Transverse colon (tissue), 4 donors: ENCODE measurements at places on chromosomes 7 and 10. TPM values are rescaled to one million over a fixed set of nuclear protein-coding genes. Genes with fewer than 3 reads are reported as not detected.

GRCh38 chr10:57300718-57301117 lies 939.7 kb upstream of the ZWINT start:
- DNase-seq = no peak
- H3K4me1 ChIP-seq = no peaks in the 10 kb centered on the region
- no peak overlapping the region for H3K4me3 ChIP-seq
- H3K27me3 ChIP-seq = no peaks in the 10 kb centered on the region

- H3K27ac ChIP-seq = peak overlapping the region; percentile 5
- no peaks in the 10 kb centered on the region for H3K27me3 ChIP-seq
- H3K36me3 ChIP-seq = no peaks in the 10 kb centered on the region
- no peaks in the 10 kb centered on the region for H3K4me1 ChIP-seq
- no peak overlapping the region for H3K4me3 ChIP-seq
Measured at GRCh38 chr7:117791877-117792780, 81.1 kb downstream of the CTTNBP2 start.

DNA sequence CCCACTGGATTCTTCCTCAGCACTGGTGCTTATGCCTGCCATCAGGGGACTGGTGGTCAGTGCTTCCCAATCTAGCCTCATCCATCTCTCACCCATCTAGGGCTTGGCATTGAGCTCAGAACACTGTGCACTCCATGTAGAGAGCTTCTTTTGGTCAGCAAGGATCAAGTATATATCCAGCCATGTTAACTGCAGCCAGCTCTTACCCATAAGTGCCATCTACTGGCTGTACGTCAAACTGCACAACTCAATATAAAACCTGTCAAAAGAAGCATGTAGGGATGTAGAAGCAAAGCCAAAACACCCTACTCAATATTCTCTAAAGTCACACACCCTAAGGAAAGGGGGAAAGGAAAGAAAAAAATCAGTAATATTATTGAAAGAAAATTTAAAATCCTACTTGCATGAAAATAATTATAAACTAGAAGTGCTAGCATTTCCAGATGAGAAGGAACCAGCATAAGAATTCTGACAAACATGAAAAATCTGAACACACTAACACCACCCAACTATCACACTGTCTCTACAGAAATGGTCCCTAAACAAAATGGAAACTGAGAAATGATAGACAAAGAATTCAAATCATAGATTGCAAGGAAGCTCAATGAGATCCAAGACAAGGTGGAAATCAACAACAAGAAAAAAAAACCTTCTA lies 531.1 kb upstream of the STEAP1 start:
- no peak for DNase-seq
- H3K4me1 ChIP-seq = no peaks in the 10 kb centered on the region
- H3K27ac ChIP-seq = no peak overlapping the region
- no peaks in the 10 kb centered on the region for H3K27me3 ChIP-seq
- H3K36me3 ChIP-seq = no peaks in the 10 kb centered on the region
- no peak overlapping the region for H3K4me3 ChIP-seq

DNA sequence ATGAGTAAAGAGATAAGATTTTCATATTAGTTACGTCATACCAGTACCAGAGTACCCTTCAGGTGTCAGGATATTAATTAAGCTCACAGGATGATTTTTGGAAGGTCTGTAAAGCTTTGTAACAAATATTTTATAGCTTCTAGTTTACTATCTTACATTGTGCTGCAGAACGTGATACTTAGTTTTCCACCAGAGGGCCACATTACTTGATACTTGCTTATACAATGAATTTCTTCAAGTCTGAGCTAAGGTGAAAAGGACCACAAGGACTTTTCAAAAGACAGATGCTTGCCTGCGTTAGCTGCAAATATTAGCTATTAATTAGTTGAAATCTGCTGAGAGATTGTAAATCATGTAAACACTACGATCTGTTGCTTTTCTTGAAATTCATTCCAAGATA lies 12.2 kb downstream of the FOXP2 start:
- no peaks in the 10 kb centered on the region for H3K4me1 ChIP-seq
- no peaks in the 10 kb centered on the region for H3K27me3 ChIP-seq
- no peak for DNase-seq
- H3K36me3 ChIP-seq = no peaks in the 10 kb centered on the region

- H3K4me1 ChIP-seq = peaks cover 13% of the 10 kb centered on the region
- H3K36me3 ChIP-seq = no peaks in the 10 kb centered on the region
- no peaks in the 10 kb centered on the region for H3K27me3 ChIP-seq
- peak overlapping the region; percentile 71 for H3K27ac ChIP-seq
- H3K4me3 ChIP-seq = no peak overlapping the region
Measured at GRCh38 chr10:17003651-17004286, 125.8 kb downstream of the CUBN start.

The VENTX gene
- not detected for total RNA-seq

- peaks cover 6% of the 10 kb centered on the region for H3K4me1 ChIP-seq
- H3K4me3 ChIP-seq = no peak overlapping the region
- no peaks in the 10 kb centered on the region for H3K27me3 ChIP-seq
- H3K36me3 ChIP-seq = no peaks in the 10 kb centered on the region
Measured at GRCh38 chr10:119375574-119376272, 166.8 kb downstream of the RGS10 start.

DNA sequence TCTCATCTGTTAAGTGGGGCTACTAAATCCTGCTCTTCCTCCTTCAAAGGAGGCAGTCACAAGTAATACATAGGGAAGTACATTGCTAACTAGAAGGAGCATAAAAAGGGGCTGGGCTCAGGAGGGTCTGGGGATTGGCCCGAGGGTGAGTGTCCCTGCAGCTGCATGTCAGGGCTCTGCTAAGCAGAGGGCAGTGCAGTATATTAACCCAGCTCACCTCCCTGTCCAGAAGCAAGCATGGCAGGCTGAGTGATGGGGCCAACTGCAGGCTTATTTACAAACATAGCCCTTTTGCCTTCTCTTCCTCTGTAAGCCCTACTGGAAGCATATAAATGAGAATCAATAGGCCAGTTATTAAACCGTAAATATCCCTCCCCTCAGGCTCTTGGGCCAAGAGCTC lies 143.2 kb upstream of the PCBD1 start:
- H3K36me3 ChIP-seq = no peaks in the 10 kb centered on the region
- no peaks in the 10 kb centered on the region for H3K27me3 ChIP-seq
- H3K27ac ChIP-seq = no peak overlapping the region
- H3K4me3 ChIP-seq = no peak overlapping the region
- DNase-seq = no peak

DNA sequence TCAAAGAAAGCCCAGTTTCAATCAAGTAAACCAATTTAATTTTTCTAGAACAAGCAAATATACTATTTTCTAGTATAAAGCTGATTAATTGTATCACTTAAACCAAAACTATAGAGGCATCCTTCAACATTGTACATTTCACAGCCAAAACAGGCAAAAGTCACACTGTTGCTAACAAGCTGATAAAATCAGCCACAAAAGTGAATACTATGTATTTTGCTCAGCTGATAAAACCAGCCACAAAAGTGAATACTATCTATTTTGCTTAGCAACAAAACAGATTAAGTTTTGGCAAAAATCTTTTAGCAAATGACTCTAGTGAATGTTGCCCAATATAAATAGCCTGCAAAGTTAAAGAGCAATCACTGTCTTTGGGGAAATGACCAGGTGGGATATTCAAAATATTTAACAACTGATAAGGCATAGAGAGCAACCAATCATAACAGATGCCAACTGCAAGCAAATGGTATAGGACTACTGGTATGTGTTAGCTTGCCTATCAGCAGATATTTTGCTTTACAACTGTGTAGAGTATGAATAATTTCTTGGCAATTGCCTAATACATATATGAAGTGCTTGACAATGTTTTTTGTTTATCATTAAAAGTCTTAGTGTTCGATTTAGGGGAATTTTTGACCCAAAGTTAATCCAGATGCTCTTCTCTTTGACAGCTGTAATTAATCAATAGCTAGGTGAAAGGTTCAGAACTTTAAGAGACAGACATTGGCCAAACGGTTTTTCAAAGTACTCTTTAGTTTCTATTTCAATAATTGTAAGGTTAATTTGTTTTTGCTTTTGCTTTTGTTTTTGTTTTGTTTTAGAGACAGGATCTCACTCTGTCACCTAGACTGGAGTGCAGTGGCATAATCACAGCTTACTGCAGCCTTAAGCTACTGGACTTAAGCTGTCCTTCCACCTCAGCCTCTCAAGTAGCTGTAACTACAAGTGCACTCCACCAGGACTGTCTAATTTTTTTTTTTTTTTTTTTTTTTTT lies 44.4 kb upstream of the SP4 start:
- DNase-seq = no peak
- H3K36me3 ChIP-seq = no peaks in the 10 kb centered on the region
- H3K4me1 ChIP-seq = no peaks in the 10 kb centered on the region
- H3K27ac ChIP-seq = no peak overlapping the region

DNA sequence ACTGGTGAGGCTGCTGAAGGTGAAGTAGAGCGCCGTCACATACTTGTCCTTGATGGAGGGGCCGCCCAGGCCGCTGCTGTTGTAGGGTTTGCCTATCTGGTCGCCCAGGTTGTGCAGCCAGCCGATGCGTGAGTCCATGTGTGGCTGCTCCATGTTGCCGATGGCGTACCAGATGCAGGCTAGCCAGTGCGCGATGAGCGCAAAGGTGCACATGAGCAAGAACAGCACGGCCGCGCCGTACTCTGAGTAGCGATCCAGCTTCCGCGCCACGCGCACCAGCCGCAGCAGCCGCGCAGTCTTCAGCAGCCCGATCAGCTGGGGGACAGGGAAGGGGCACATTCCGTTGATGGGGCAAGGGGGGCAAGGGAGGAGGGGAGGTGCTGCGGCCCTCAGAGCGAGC lies 26.6 kb downstream of the KCNH2 start:
- H3K27me3 ChIP-seq = peaks cover 15% of the 10 kb centered on the region
- H3K4me3 ChIP-seq = no peak overlapping the region
- H3K27ac ChIP-seq = no peak overlapping the region
- H3K4me1 ChIP-seq = peaks cover 14% of the 10 kb centered on the region
- H3K36me3 ChIP-seq = no peaks in the 10 kb centered on the region

The CPED1 gene
- 20.2 TPM for total RNA-seq

DNA sequence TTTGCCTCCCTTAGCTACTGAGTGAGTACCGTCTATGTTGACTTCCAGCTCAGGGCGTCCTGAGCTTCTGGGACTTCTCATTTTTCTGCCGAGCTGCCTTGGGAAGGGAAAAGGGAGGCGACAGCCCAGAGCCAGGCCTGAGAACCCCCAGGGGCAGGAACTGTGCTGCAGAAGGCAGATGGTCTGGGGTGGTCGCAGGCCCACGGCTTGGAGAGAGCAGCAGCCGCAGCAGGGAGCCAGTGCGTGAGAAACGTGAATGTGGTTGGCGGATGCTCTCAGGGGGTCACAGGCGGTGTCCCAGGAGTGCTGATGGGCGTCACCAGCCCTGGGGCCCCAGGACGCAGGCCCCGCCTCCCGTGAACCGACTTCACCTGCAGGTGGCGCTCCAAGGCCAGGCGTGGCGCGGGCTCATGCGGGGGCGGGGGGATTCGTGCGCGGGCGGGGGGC lies 9.2 kb upstream of the PWWP2B start:
- DNase-seq = peak; percentile 84
- H3K4me3 ChIP-seq = no peak overlapping the region
- H3K4me1 ChIP-seq = peaks cover 13% of the 10 kb centered on the region
- H3K27ac ChIP-seq = peak overlapping the region; percentile 48
- H3K27me3 ChIP-seq = no peaks in the 10 kb centered on the region

The TMEM26 gene
- total RNA-seq = not detected

DNA sequence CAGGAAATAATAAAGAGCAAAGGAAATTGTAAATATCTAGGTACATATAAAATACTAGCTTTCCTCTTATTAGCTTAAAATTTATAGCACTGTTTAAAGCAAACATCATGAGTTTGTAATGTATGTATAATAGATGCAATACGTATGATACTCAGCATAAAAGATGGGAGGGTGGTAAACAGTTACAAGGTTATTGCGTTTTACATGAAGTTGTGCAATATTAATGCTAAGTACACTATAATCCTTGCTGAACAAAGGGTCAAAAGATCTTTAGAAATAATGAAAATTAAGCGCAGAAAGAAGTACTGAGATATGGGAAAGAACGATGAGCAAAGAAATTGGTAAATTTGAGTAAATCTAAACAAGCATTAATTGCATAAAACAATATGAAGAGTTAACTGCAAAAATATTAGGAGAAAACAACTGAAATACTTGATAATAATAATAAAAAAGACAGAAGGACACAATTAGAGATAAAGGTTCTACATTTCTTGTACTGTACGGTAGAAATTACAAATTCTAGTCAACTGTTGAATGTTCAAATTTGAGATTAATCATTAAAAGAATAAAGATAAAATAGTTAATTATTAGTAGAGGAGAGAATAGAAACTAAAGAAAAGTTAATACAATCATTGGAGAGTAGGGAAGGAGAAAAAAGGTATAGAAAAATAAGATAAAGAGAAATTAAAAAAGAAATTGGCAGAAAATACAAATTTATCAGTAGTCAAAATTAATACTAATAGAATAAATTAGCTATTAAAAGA lies 17.9 kb downstream of the C10orf67 start:
- H3K4me1 ChIP-seq = no peaks in the 10 kb centered on the region
- H3K4me3 ChIP-seq = no peak overlapping the region
- no peak for DNase-seq
- H3K27me3 ChIP-seq = peaks cover 16% of the 10 kb centered on the region

GRCh38 chr7:19567011-19567410 lies 141.8 kb downstream of the POLR1F start:
- H3K4me1 ChIP-seq = no peaks in the 10 kb centered on the region
- H3K27ac ChIP-seq = no peak overlapping the region
- no peak overlapping the region for H3K4me3 ChIP-seq
- H3K27me3 ChIP-seq = no peaks in the 10 kb centered on the region

DNA sequence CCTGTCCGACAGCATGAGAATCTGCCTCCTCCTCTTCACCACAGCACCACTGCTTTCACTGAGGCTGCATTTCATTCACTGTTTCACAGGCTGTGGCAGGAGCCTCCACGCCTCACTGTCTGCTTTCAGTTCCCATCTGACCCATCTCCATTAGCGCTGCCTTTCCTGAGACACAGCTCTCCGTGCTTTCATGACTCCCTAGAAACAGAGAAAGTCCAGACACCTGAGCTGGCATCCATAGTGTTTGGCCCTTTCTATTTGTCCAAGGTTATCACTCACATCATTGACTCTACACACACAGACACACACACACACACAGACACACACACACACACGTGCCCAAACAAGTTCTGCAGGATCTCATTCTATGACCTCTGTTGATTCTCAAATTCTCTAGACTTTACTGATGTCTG lies 5.2 kb downstream of the LGI1 start:
- H3K4me3 ChIP-seq = no peak overlapping the region
- H3K27ac ChIP-seq = no peak overlapping the region
- no peak for DNase-seq

The MEIG1 gene
- total RNA-seq = not detected

- no peak overlapping the region for H3K4me3 ChIP-seq
- no peaks in the 10 kb centered on the region for H3K36me3 ChIP-seq
- H3K27ac ChIP-seq = no peak overlapping the region
Measured at GRCh38 chr10:49558190-49558589, 19.3 kb upstream of the ERCC6 start.

DNA sequence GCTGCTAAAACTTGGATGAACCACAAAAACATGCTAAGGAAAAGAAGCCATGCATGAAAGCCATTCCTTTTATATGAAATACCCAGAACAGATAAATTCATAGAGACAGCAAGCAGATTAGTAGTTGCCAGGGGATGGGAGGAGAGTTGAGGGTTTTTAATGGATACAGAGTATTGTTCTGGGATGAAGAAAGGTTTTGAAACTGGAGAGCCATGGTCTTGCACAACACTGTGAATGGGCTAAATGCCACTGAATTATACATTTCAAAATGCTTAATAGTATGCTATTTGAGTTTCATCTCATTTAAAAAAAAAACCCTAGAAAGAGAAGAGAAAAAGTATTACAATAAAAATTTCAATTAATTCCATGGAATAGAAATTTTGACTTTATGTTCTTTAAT lies 154.3 kb downstream of the GNAT3 start:
- H3K27me3 ChIP-seq = no peaks in the 10 kb centered on the region
- H3K4me1 ChIP-seq = no peaks in the 10 kb centered on the region
- no peak overlapping the region for H3K4me3 ChIP-seq
- H3K27ac ChIP-seq = no peak overlapping the region
- no peaks in the 10 kb centered on the region for H3K36me3 ChIP-seq
